ENCODE measurements at places on chromosomes 4 and X. TPM values are rescaled to one million over a fixed set of nuclear protein-coding genes. Genes with fewer than 3 reads are reported as not detected.

- no peak overlapping the region for H3K4me3 ChIP-seq
- H3K36me3 ChIP-seq = no peaks in the 10 kb centered on the region
- H3K27me3 ChIP-seq = peaks cover 13% of the 10 kb centered on the region
- H3K4me1 ChIP-seq = no peaks in the 10 kb centered on the region
- H3K27ac ChIP-seq = no peak overlapping the region
Measured at GRCh38 chr4:109295081-109295480, 7.4 kb downstream of the COL25A1 start.

DNA sequence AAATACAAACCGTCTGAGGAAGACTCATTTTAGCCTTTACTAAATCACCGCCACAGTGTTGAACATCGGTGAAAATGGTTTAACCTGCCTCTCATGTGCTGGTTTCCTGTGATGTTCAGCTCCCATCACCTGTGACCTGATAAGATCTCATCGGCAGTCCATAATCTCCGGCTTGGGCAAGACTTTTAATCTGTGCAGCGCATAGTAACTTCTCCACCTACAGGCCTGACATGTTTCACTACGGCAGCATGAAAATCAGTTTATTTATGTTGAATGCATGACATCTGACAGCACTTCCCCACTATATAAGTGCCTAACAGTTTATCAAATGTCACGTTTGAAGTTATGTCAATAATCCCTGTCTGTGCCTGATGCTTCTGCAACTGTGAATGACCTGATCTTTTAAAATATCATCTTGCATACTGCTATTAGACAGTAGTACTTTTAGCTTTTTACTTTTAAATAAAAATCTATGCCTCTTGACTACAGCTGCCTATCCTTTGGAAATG is 1919.8 kb upstream of the AGA start:
- DNase-seq = no peak
- H3K27ac ChIP-seq = no peak overlapping the region
- H3K27me3 ChIP-seq = no peaks in the 10 kb centered on the region
- no peaks in the 10 kb centered on the region for H3K36me3 ChIP-seq

DNA sequence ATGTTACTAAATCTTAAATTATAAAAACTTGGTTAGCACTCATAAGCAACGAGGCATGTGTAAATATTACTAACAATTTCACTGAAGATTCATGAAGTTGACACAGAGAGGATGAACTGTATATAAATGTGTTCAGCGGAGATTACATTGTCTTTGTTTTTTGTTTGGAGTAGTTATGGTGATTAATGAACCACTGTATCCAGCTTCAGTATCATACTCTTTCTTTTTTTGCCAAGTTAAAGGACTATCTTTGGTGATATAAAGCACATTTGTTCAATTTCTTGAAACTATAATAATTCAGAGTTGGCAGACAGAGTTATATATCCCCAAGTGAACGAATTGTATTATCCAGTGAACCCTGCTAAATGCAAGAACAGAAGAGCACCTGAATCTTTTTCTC is 497.6 kb downstream of the CCSER1 start:
- DNase-seq = no peak
- no peak overlapping the region for H3K27ac ChIP-seq
- no peaks in the 10 kb centered on the region for H3K36me3 ChIP-seq
- H3K27me3 ChIP-seq = no peaks in the 10 kb centered on the region

The IL9R gene
- total RNA-seq = 1.2 TPM

DNA sequence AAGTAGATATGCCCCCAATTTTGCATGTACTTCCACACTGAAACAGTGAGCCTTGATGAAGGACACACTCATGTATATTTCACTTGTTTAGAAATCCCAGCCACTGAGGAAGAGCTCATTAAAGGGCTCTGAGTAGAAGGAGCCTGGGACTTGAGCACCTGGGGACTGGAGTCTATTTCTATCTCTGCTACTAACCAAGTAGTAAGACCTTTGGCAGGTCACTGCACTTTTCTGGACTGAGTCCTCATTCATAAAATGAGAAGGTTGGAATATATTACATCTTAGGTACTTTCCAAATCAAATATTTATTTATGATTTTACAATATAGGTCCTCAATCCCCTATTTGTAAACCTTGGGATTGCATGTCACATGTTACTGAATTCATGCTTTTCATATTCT is 78.2 kb upstream of the C4orf54 start:
- no peak for DNase-seq
- no peak overlapping the region for H3K27ac ChIP-seq
- H3K4me3 ChIP-seq = no peak overlapping the region
- H3K4me1 ChIP-seq = no peaks in the 10 kb centered on the region

DNA sequence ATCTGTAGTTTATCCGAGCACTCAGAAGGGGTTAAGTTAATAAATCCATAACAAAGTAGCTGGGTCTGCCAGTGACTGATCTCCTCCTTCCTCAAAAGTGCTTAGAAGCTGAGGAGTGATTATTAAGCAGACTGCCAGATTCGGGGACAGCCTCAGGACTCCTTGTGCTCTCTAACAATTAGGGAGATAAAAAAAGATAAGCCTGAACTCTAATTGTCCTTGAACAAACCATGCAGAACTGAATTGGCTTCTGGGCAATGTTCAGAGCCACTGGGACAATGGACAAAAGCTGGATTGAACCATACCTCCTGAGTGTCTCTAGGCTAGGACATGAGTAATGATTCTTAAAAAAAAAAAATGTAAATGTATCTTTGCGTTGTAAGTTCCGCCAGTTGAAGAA is 22.7 kb upstream of the GRPR start:
- no peak overlapping the region for H3K27ac ChIP-seq
- H3K4me1 ChIP-seq = no peaks in the 10 kb centered on the region
- H3K4me3 ChIP-seq = no peak overlapping the region

- no peak overlapping the region for H3K4me3 ChIP-seq
- no peak for DNase-seq
- H3K27ac ChIP-seq = no peak overlapping the region
- H3K4me1 ChIP-seq = no peaks in the 10 kb centered on the region
Measured at GRCh38 chrX:15319075-15319474, 3.6 kb upstream of the ASB11 start.

DNA sequence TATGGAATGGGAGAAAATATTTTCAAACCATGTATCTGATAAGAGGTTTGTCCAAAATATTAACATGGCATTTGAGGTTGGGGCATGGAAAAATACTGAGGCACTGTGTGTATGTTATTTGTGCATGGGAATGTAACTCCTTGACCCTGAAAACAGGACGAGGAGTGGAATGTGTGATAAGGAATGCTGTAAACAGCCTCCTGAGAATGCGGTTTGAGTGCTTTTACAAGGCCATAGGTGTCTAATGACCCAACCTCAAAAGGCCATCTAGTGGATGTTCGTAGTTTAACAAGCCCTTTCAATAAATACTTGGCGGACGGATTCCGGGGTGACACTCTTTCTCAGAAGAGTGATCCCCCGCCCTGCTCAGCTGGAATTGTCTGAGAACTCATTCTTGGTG is 162.9 kb upstream of the USP9X start:
- no peaks in the 10 kb centered on the region for H3K36me3 ChIP-seq
- no peak for DNase-seq
- no peak overlapping the region for H3K27ac ChIP-seq
- no peaks in the 10 kb centered on the region for H3K4me1 ChIP-seq
- no peak overlapping the region for H3K4me3 ChIP-seq

- no peak overlapping the region for H3K4me3 ChIP-seq
- no peaks in the 10 kb centered on the region for H3K4me1 ChIP-seq
- H3K27ac ChIP-seq = no peak overlapping the region
- DNase-seq = no peak
- H3K36me3 ChIP-seq = no peaks in the 10 kb centered on the region
- no peaks in the 10 kb centered on the region for H3K27me3 ChIP-seq
Measured at GRCh38 chrX:150239946-150240642, 123.0 kb upstream of the MAMLD1 start.

The IGFBP7 gene
- total RNA-seq = 661 TPM

DNA sequence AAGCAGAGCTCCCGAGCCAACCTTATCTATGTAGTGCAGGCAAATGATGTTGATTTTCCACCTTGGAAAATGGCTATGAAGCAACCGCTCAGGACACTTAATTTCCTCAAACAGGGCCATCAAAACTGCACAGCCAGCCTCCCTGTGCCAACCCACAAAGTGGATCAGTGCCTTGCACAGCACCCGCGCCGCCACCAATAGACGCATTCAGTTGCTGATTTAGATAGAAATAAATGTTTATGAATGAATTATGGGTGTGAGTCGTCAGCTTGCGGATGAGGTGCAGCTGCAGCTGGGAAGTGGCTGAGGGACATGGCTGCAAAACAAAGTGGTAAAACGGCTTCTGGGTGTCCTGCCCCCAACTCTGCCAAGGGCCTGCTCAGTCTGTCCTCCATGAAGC is 47.0 kb downstream of the SOD3 start:
- H3K27ac ChIP-seq = no peak overlapping the region
- no peaks in the 10 kb centered on the region for H3K27me3 ChIP-seq
- H3K36me3 ChIP-seq = peaks cover 6% of the 10 kb centered on the region
- DNase-seq = no peak
- peaks cover 6% of the 10 kb centered on the region for H3K4me1 ChIP-seq

The GCNA gene
- 3.4 TPM for total RNA-seq

- H3K4me3 ChIP-seq = no peak overlapping the region
- H3K36me3 ChIP-seq = no peaks in the 10 kb centered on the region
- H3K27ac ChIP-seq = no peak overlapping the region
- no peak for DNase-seq
- no peaks in the 10 kb centered on the region for H3K4me1 ChIP-seq
Measured at GRCh38 chr4:38957893-38958292, 74.3 kb downstream of the TMEM156 start.

DNA sequence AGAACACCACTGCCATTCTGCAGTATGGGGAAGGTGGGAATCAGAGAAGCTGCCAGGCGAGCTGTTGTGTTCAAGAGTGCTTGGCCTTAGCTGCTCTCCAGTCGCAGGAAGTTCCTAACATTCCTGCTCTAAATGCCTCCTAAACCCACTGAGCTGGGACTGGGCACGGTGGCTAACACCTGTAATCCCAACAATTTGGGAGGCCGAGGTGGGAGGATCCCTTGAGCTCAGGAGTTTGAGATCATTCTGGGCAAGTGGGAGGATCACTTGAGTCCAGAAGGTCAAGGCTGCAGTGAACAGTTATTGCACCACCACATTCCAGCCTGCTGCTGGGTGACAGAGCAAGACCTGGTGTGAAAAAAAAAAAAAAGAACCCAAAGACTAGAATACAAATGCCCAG is 690.3 kb upstream of the FAM241A start:
- DNase-seq = no peak
- H3K4me3 ChIP-seq = no peak overlapping the region
- H3K27ac ChIP-seq = no peak overlapping the region
- H3K27me3 ChIP-seq = no peaks in the 10 kb centered on the region
- no peaks in the 10 kb centered on the region for H3K4me1 ChIP-seq

- no peak overlapping the region for H3K4me3 ChIP-seq
- H3K27ac ChIP-seq = no peak overlapping the region
- H3K27me3 ChIP-seq = no peaks in the 10 kb centered on the region
- no peak for DNase-seq
- H3K4me1 ChIP-seq = no peaks in the 10 kb centered on the region
Measured at GRCh38 chrX:154349979-154350378, 24.5 kb downstream of the FLNA start.

GRCh38 chrX:11272863-11273262 is 20.4 kb upstream of the AMELX start:
- H3K36me3 ChIP-seq = no peaks in the 10 kb centered on the region
- H3K4me1 ChIP-seq = no peaks in the 10 kb centered on the region
- no peaks in the 10 kb centered on the region for H3K27me3 ChIP-seq
- no peak overlapping the region for H3K4me3 ChIP-seq
- no peak overlapping the region for H3K27ac ChIP-seq

GRCh38 chr4:180060159-180060889 is 2182.9 kb upstream of the TENM3 start:
- no peak overlapping the region for H3K4me3 ChIP-seq
- no peaks in the 10 kb centered on the region for H3K36me3 ChIP-seq
- peaks cover 8% of the 10 kb centered on the region for H3K4me1 ChIP-seq
- DNase-seq = no peak
- H3K27ac ChIP-seq = no peak overlapping the region

DNA sequence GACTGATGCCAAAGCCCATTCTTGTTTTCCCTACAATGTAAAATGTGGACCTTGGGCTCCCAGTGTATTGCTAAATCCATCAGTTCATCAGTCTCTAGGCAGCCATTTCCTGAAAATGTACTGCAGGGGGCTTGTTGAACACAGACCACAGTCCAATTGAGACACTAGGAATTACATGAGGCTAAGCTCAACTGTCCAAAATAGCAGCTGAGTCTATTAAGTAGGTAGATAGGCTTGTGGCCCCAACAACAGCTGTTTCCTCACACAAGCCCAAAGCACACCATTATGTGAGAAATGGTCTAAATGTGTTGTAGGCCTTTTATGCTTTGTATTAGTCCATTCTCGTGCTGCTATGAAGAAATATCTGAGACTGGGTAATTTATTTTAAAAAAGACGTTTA is 60.0 kb upstream of the PAK3 start:
- H3K36me3 ChIP-seq = no peaks in the 10 kb centered on the region
- no peaks in the 10 kb centered on the region for H3K4me1 ChIP-seq
- no peak overlapping the region for H3K4me3 ChIP-seq
- no peaks in the 10 kb centered on the region for H3K27me3 ChIP-seq
